ENCODE measurements at places on chromosomes 12 and 14.

GRCh38 chr14:68621400-68622365 lies 171.2 kb downstream of the ZFP36L1 start:
- no peak for DNase-seq

DNA sequence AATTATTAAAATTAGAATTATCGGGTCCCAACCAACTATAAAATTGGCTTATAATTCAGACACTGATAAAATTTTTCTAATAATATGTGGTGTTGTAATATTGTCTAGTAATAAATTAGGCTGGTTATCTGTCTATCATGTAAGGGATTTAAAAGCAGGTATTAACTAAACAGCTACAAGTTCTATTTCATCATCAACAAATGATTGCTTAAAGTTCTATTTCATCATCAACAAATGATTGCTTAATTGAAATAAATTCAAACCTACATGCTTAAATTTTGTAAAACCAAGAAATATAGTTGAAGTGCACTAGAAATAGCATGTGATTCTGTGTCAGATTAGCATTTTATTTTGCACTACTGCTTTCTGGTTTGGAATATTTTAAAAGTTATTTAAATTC lies 34.1 kb downstream of the SLCO1A2 start:
- DNase-seq, result no peak

DNA sequence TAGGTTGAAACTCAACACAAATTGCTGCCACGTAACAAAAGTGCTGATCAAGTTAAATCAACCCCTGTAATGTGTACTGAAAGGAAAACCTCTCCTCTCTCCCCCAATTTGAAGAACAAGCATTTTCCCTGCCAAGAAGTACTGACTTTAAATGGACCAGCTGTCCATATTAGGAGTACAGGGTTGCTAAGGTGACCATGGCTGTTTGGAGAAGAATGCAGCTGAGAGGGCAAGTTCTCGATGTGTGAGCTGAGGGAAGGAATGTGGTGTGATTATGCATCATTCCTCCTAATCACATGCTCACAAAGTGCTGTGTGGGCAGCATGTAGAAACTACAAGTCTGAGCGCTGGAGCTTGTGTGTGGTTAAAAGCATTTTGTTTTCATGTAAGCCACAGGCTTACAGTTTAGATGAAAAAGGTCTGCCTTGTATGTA lies 50.9 kb upstream of the CCT2 start:
- DNase-seq, result peak; percentile 96

- no peak for DNase-seq
Measured at GRCh38 chr14:23751616-23752015, 115.5 kb downstream of the DHRS2 start.

DNA sequence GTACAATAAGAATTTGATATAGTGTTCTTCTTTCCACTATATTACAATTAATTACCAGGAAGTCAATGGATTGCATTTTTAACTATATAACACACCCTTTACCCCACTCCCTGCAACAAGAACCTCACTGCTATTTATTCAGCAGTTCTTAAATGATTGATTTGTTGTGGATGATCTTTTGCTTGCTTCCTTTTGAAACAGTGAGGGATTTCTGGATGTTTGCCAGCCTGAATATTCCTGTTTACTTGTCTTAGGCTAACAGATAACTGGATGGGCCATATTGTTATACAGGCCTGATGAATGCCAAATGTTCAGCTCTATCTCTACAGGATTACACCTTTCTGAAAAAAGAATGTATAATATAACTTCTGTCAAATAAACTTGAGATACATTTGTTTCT lies 497.6 kb downstream of the APAF1 start:
- no peak for DNase-seq

DNA sequence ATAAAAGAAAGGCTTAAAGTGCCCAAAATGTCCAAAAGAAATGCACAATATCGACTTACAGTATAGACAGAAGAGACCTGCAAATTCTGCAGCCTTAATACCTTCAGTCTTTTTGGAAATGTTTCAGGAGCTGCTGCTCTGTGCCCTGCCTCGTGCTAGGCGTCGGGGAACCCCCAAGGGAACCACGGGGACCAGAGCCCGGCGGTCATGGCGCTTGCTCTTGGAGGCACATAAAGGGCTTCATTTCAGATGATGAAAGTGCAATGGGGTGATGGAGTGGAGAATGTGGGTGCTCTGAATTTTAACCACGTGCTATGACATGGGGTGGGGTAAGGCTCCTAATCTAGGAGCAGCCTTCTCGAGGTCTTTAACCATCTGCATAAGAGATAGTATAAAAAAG lies 14.8 kb upstream of the AACS start:
- DNase-seq, result no peak

- DNase-seq, result no peak
Measured at GRCh38 chr12:1835211-1836131, 15.1 kb downstream of the LRTM2 start.

GRCh38 chr12:85872497-85873091 lies 1.5 kb upstream of the NTS start:
- DNase-seq, result peak; percentile 33

DNA sequence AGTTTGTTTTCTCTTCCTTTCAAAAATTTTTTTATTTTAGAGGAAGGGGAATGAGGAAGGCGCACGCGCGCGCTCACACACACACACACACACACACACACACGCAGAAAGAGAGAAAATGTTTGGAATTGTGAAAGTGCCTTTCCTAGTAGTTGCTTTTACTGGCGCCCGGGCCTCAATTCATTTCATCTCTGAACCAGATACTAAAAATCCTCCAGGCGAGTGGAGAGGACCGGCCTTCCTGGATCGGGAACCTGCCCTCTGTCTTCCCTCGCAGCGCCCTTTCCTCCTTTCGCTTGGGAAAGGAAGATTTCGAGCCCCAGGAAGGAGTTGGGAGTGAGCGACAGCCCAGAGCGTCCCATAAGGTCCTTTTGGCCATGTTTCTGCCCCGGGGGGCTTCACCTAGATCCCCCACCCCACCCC lies 7.8 kb upstream of the TBX3 start:
- no peak for DNase-seq

GRCh38 chr12:102468261-102468915 lies 12.0 kb downstream of the IGF1 start:
- no peak for DNase-seq

- no peak for DNase-seq
Measured at GRCh38 chr12:7451756-7452155, 7.8 kb upstream of the CD163L1 start.

DNA sequence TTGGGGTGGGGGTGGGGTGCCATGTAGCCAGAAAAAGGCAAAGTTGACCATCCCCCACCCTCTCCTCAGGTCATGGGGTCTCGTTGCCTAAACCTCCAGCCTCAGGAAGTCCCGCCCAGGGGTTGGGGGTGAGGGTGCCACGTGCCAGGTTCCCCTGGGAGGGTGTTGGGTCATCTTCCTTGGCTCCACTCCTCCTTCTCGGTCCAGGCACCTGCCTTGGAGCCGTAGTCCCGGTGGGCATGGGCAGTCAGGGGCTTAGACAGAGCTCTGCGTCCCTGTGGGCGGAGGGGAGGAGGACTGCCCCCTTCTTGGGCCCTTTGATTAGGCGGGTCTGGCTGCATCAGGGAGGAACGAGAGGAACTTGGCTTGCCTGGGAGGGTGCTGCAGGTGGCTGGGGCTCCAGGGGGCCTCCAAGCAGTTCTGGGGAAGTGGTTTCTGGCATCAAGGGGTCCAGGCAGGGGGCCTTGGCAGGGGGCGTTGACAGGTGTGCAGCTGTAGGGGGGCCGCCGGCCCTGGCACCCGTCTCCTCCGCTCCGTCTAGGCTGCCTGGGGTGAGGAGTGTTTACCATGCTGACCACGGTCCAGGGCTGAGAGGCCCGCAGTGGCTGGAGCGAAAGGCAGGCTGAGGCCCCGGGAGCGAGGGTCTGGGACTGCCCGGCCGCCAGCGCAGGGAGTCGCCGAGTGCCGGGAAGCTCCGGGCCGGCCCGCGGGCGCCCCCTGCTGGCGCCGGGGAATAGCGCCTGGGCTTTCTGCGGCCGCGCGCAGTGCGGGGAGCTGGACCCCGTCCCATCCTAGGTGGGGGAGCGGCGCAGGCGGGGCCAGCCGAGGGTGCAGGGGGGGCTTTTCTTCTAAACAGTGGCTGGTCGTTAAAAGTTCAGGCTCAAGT lies 7.9 kb downstream of the SETD1B start:
- DNase-seq, result no peak

GRCh38 chr12:42217656-42218055 lies 20.4 kb downstream of the YAF2 start:
- DNase-seq, result no peak

DNA sequence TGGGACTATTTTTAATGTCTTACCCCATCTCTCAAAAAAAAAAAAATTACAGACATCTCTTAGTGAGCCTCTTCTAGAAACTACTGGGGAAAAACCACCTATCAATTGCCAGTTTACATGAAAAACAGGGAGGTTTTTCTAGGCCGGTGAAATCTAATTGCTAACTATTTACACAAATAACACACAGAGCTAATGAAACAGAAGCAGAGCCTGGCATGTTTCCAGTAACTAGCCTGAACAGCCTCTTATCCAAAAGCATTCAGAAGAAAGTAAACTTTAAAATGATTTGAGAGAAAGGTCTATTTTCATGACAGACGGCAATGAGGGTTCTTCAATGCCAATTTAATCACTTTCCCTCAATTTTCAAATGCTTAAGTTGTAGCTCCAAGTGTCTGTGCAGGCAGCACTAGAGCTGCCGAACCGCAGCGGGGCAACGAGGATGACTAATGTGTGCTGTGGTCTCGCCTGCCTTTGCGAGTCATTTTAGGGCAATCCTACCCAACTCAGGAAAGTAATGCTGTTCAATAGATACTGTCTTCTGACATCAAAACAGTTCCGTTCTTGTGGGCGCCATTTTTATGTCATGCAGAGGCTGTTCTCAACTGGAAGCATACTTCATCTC lies 84.6 kb downstream of the SETD3 start:
- DNase-seq, result no peak

DNA sequence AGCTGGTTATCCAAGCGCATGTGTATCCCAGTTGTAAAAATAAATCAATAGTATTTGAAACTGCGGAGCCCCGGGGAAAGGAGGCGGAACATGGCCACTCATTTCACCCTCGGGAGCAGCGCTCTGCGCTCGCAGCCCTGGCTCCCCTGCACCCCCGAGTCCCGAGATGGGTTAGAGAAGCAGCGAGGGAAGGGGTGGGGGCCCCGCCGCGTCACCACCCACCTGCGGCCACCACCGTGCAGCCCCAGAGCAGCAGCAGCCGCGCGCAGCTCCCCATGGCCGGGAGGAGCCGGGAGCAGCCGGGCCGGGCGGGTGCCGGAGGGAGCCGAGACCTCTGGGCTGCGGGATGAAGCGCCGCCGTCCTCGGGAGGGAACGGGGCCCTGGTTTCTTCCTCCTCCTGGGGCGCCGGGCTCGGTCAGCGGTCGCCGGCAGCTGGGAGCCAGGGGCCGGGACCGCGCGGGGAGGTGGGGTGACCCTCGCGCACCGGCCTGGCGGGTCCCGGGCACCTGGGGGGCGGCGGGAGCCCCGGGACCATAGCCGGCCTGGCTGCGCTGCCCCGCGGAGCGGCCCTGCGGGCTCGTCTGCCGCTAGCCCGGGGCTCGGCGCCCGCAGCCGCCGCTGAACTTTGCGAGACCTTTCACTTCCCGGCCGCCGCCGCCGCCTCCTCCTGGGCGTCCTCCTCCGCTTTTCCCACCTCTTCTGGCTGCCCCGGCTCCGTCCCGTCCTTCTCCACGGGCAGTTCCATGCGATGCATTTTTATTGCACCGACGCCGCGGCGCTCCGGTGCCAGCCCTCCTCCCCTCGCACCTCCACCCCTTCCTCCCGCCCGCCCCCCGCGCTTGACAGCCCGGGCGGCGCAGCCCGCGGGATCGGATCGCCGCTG lies at the start of gene NTN4:
Gene NTN4 (minus strand): TSS at position 732 of the 884 bp plus-strand sequence. CDS start 455 bp downstream, at position 277.
- DNase-seq, result no peak

GRCh38 chr12:96157427-96157826 lies 36.7 kb upstream of the ELK3 start:
- DNase-seq, result no peak

DNA sequence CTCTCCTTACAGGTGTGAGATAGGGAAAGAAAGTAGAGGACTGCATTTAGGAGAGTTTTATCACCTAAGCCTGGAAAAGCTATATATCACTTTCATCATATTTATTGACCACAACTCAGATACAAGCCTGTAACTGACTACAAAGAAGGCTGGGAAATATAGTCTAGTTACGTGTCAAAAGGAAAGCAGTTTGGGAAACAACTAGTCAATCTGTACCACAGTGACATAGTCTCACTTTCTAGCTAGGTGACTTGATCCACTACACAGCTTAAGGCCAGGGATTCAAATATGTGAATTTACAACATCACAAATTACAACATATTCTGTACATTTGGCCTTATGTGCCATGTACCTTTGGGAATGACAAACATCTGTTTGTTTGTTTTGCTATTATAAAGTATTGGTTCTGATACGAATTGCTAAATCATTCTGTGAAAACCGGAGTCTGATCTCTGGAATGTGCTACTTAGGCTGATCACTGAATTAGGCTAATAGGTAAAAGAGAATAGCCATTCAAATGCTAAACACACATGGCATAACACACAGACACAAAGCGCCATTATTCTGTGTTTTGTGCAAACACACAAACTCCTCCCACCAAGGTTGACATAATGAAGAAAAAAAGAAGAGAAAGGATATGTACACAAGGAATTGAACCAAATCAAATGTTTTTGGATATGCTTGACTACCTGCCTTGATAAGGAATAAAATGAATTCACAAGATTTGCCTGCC lies 279.8 kb downstream of the DUSP6 start:
- DNase-seq, result no peak

DNA sequence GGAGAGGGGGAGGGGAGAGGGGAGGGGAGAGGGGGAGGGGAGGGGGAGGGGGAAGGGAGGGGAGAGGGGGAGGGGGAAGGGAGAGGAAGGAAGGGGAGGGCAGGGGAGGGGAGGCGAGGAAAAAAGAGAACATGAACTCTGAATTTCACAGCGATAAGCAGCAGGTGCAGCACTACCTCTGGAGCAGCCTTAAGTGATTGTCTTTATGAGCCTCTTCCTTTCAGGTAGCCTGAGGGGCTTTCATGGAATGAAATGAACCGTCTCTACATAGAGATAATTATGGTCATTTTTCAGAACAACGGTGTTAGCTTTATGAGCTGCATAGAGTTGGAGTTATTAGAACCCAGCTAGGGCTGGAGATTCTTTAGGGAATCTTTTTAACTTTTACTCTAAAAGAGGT lies 18.1 kb upstream of the PTCSC3 start:
- no peak for DNase-seq

DNA sequence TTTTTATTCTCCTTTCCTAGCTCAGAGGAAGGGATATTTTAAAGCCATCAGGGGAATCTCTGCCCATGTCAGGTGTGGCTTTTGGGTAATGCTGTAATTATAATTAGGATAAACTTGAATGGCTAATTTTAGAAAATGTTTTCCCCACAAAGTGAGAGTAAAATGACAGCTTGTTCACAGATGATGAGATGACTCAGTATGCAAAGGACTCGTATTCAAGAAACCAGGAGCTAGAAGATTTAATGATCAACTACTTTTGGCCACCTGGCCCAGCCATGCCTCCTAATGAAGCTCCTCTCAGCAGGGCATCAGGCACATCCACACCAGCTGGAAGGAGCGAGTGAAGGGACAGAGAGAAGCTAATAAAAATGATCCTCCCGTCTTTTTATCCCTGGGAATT lies 29.0 kb upstream of the PLEKHG7 start:
- DNase-seq, result no peak

DNA sequence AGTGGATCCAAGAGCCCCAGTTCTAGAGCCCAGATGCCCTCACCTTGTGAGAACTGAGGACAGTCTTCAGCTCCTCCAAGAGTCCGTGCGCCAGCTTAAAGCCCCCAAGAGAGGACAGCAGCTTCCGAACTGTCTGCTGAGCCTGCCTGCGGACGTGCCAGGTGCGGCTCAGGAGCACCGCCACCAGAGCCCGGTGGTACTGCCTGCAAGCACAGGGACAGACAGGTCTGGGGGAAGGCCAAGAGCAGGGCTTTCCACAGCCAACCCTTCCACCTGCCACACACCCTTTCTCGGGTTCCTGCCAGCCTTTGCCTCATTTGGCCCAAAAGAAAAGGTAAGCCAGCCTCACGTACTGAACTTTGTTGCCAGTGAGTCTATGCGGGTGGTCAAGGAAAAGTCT lies 30.2 kb downstream of the GCN1 start:
- no peak for DNase-seq
